ENCODE measurements at places on chromosomes 16 and 17.

GRCh38 chr17:70096861-70097260 is 21.8 kb downstream of the KCNJ16 start:
- no peak for DNase-seq

DNA sequence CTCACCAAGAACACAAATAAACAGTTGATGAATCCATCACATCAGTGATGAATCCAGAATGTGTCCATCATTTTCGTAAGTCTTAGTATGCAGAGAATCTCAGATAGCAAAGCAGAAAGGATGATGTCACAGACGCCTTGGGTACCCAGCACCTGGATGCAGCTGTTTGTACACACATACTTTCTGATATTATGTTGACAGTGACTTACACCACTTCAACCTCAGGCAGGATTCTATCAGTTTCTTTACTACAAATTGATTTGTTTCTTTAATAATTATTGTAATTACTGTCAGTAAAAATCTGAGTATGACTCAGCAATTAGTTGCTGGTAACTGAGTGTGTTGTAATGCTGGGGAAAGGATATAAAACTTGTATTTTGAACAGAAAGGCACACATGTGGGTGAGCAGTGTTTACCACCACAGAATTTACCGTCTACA is 159.8 kb downstream of the RPTOR start:
- DNase-seq = peak; percentile 41

DNA sequence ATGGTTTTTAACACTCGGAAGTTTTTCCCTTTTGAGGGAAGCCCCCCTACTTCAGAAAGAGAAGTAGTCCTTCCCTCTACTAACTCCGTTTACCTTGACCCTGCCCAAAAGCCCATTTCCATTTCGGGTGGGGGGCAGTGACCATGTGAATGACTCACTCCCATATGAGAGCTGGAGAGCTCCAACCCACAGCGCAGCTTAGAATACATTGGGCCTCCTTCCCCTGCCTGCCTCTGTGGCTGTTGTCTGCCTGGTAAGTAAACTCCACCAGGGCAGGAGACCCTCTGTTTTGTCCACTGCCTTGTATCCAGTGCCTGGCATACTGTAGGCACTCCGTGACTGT is 985 bp downstream of the SGSM2 start:
- DNase-seq = no peak

DNA sequence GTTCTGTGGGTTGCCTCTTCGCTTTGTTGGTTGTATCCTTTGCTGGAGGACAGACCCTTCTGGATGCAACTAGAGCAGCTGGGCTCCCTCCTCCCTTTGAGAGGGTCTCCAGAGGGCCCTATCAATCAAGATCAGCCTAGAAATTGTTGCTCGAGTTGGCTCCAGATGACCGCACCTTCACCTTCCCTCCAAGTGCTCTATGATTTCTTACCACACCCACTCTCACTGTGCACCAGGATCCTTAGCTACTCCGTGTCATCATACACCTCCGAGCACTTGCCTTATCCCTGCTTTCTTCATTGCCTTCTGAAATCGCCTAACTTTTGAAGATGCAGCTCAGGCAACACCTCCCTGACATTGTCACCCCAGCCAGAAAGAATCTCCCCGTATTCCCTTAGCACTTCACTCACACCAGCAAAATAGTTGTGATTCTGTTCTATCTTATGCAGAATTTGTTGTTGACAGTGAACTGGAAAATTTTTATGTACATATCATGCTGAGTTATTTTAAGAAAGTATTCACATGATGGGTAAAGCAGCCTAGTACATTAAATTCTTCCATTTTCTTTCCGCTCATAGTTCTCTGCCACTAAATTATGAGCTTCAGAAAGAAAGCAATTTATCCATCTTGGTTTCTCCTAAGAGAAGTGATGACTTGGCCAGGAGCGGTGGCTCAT is 52.9 kb downstream of the ABAT start:
- DNase-seq = no peak

DNA sequence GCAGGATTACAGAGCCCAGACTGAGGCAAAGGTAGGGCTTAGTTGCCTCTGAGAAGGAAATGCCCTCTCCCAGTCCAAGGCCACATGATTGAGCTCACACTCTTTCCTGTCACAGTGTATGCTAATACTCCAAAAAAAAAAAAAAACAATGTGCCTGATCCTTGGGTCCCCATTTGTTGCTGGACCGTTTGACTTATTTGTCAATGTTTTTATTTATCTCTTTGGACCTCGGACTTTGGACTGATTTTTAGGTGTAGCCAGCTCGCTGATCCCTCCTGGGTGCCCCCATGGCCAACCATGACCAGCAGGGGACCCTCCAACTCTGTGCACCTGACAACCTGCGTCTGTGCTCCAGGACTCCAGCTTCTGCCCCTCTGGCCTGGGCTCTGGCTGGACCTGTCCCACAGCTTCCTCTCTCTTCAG is 622 bp upstream of the CCL16 start:
- DNase-seq = no peak

DNA sequence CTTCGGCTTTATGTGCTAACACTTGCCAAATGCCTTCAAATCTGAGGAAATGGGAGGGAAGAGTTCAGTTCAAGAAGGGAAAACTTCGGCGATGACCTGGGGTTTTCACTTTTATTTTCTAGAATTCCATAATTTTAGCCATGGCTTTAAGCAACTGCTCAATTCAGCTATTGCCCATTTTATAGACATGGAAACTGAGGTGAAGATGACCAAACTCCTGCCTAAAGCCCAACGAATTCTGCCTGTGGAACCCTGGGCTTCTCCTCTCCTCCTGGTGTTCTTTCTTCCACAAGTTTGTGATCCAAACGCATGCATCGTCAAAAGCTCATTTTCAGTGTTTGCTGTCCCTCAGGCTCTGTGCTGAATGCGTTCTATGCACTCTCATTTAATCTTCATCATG is 49.4 kb upstream of the NDRG4 start:
- no peak for DNase-seq

DNA sequence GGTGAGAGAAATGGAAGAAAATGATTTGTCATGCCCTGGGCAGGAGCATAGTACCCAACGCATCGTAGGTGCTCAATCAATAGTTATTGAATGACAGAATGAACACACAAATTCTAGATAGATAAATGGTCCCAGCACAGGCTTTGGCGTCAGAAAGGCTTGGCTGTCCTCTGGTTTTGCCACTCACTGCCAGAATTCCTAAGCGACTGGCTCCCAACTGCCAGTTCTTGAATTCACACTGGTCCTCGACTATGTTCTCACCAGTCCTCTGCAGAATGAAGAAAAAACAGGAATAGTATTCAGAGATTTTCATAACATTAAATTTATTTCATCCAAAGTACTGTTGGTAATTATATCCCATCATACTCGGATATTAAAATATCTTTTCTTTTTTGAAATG is 163.1 kb upstream of the NOL11 start:
- no peak for DNase-seq

DNA sequence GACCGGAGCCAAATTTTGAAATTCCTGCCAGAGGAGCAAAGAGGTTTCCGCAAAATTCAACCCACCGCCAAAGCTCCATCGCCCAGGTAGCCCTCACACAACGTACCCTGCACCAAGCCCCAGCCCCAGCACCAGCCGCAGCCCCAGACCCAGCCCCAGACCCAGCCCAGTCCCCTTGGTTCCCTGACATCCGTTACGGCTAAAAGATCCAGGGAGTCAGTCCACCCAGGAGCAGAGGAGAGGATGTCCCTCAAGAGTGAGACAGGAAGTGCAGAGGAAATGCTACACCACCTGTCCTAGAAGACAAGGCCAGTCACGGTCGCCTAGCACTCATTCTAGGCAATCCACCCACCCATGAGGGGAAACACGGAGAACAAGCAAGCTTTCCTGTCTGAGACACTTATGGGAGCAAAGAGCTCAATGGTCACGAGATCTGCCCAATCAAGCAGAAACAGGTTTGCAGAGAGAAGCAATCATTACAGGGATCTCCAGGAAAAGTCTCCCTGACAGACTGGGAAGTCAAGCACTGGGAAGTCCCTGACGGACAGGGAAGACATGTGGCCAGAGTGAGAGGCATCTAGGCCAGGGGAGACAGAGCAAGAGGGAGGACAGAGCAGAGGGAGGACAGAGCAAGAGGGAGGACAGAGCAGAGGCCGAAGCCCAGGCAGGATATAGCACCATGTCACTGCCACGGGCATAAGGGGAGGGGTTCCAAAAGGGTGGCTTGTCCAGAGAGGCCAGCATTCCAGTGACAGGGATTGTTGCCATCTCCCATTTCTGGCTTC is 15.0 kb upstream of the KCNJ18 start:
- no peak for DNase-seq

DNA sequence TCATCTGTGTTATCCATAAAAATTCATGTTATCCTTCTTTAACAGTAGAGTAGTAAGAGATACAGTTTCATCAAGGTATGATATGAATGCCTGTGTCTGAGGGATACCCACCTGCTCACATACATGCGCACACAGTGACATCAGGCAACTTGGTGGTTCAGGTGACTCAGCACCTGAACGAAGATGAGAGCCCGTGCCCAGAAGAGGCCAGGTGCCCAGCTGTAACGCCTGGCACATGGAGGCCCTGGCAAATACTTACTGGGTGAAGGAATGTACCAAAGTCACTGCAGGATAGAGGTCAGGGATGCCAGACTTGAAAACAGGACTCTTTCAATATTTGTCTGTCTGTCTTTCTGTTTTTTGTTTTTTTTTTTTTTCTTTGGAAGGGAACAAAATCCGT is 72.6 kb upstream of the LGALS9 start:
- DNase-seq = no peak

DNA sequence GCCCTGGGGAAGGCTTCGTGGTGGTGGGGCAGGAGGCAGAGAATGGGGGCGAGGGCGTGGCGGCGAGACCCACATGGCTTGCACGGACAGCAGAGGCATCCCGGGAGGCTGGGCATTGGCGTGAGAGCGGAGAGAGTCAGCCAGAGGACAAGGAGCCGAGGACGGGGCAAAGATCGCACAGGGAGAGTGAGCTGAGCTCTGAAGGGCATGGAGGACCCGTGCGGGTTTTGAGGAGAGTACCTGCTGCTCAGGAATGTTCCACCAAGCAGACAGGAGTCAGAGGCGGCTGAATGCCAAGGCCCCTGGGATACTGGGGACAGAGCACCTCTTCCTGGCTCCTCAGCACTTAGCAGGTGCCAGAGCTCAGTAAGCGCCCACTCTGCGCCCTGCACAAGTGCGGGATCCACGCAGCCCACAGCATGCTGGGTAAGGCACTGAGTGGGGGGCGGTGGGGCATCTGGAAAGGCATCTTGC is 47.8 kb downstream of the ARHGAP27 start:
- DNase-seq = no peak

- DNase-seq = peak; percentile 42
Measured at GRCh38 chr17:67200727-67201301, 44.2 kb downstream of the HELZ start.

DNA sequence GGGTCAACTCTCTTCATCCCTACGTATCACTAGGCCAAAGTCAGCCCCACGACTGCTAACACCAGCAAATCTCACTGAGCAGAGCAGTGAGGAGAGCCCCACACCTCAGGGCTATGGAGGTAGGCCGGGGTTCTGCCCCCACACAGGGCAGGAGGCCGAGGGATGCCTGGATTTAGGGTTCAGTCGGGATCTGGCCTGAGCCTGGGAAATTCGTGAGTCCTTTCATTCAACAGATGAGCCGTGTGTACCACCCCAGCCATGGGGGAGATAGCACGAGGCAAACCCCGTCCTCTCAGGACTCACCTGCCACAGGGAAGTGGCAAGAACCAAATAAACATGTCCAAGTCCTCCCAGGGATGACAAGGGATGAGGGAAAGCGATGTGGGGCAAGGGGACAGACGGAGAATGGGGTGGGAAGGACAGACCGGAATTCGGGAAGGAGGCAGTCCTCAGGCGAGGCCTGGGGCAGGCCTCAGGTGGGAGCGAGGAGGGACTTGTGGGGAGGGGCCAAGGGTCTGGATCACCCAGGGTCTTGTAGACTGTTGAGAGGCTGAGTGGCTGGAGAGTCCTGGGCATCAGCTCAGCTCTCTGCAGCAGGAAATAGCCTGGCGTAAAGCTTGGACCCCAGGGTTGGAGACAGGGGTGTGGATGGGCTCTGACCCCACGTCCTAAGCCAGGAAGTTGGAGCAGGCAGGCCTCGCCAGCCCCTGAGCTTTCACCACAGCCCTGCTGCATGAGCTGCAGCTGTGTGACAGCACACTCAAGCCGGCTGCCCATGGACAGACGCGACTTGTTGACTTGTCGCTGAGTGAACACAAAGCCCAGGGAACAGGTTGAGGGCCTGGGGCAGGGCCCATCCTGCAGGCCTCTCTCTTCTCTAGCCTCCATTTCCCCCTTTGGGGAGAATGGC is 7.9 kb upstream of the FAM83G start:
- DNase-seq = no peak

GRCh38 chr16:89556750-89557689 is 3.5 kb upstream of the RPL13 start:
- peak; percentile 58 for DNase-seq

DNA sequence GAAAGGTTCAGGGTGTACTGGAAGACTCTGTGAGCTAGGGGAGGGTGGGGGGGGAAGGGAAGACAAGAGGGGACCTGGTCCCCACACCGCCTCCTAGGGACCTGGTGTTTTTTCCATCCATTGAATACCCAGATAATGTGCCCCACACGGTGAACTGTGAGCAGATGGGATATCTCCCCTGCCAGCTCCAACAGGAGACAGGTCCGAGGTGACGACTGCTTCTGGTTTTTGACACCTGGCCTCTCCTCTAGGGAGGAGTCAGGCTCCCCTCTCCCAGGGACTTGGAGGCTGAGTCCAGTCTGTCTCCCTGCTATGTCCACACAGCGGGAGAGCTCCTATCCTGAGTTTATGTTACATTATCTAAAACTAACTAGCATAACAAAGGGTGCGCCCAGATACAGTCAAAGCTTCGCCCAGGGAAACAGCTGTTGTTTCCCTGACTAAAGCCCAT is 1.8 kb downstream of the MARVELD3 start:
- no peak for DNase-seq

- peak; percentile 87 for DNase-seq
Measured at GRCh38 chr16:72530434-72530833, 358.5 kb upstream of the PMFBP1 start.

DNA sequence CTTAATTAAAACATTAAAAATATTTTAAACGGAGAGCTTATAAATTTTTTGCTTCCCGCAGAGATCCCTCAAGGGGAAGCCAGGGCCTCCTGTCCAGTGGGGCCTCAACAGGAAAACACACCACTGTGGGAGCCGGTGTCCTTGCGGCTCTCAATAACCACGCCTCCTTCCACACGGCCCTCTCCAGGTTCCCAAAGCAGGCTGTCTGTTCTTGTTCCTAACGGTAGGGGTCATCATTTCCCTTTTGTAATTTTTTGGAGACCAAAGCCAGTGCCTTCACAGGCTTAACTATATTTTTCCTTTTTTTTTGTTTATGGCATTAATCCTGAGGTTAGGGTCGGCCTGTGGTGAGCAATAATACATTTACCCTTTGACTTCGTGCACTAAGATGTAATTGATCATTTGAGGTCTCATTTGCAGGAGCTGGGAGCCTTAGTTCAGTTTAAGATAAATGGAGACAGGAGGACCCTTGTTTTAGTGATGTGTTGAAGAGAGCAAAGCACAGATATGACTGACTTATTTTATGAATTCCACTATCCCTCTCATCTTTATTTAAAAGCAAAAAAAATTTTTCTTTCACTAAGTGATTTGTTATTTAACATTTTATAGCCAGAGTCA is 77.5 kb upstream of the N4BP1 start:
- DNase-seq = peak; percentile 64

GRCh38 chr17:79388556-79389295 is 222.1 kb downstream of the RBFOX3 start:
- DNase-seq = peak; percentile 28
